Stimulated activated CD8-positive, alpha-beta memory T cell treated with anti-CD3 and anti-CD28 coated beads, Interleukin-15, amount 100 ng/mL, for 48 hours (primary cell): ENCODE measurements at places on chromosomes 5 and 9.

DNA sequence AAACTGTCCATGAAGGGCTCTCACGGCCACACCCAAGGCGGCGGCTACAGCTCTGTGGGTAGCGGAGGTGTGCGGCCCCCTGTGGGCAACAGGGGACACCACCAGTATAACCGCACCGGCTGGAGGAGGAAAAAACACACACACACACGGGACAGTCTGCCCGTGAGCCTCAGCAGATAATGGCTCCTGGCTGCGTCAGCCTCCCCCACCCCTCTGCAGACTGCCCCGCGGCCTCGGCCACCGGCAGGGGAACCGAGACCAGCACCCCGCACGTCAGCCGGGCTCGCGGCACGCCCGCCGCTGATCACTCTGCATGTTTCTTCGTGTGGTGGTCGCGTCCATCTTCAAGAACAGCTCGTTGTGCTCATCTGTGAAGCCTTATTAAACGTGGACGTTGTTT is 41.5 kb downstream of the TENT4A start:
- no peak for DNase-seq

DNA sequence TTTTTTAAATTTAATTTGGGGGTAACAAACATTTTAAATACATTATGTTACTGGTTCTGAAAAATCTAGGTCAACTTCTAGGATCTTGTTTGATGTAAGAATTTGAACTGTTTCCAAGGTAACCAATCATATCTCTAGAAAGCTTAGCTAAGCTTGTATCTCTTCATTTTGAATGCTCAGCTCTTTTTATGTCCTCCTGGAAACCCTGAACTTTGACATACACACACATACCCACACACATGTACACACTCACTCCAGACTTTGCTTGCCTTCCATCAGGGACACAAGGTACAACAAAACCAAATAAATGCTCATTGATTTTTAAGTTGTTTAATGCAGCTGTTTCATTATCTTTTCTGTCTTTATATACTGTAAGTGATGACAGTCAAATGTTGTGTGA is 178.5 kb downstream of the RAB3C start:
- DNase-seq: no peak

DNA sequence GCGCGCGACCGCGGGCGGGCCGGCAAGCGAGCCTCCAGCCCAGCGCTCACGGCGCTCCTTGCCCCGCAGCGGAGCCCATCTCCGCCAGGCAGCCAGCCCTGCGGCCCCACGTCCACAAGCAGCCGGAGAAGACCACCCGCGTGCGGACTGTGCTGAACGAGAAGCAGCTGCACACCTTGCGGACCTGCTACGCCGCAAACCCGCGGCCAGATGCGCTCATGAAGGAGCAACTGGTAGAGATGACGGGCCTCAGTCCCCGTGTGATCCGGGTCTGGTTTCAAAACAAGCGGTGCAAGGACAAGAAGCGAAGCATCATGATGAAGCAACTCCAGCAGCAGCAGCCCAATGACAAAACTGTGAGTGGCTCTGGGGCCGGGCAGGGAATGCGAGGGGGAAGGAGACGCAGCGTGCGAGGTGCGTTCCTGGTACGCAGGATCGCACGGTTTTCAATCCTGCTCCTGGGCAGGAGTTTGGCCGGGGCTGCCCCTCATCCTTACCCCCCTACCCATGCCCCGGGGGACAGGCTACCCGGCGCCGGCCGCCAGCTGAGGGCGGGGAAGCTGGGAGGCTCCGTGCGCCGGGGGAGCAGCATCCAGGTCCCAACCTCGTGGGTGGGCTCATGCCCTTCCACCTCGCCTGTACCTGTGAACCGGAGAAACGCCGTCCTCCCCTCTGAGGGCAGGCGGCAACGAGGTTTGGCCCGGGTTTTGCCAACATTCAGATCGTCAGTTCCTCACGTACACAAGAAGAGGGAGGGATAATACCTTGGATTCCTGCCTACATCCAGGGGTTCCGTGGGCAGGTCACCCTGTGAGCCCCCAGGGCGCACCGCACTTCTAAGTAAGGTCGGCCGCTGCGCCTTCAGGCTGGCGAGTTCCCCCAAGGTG is 6.6 kb downstream of the ISL1 start:
- no peak for DNase-seq

- no peak for DNase-seq
Observed at GRCh38 chr5:59371525-59372127, 521.9 kb downstream of the PDE4D start.

DNA sequence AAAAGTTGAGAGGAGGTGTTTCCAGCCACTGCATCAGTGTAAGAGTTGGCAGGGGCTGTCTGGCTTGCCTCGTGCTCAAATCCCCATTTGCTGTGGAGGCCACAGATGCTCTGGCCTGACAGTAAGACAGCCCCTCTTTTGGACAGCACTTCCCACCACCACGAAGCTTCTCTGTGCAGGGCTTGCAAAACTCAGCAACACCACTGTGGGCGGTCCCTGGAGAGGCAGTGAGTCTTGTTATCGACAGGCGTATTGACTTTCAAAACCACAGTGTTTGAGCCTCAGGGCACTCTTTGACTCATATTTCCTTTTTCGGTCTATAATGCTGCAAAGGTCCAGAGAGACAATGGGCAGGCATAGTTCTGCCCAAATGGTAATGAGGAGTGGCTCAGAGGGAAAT is 539.5 kb downstream of the EBF1 start:
- DNase-seq: no peak

DNA sequence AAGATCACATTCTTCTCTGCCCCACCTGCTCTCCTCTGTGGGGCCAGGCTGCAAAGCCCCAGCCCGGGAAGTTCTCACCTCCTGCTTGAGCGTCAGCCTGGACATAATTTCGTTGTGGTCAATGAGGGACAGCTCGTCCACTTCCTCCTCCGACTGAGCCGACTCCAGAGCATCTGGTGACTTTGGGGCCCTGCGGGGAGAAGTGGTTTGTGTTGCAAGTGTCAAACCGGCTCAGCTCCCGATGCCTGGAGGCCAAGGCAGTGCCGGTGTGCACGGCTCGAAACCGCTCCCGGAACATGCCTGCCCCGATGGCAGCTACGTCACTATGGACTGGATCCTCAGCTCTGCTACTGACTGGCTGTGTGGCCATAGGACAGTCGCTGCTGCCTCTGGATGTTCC is 52.8 kb downstream of the PRRT1B start:
- no peak for DNase-seq

DNA sequence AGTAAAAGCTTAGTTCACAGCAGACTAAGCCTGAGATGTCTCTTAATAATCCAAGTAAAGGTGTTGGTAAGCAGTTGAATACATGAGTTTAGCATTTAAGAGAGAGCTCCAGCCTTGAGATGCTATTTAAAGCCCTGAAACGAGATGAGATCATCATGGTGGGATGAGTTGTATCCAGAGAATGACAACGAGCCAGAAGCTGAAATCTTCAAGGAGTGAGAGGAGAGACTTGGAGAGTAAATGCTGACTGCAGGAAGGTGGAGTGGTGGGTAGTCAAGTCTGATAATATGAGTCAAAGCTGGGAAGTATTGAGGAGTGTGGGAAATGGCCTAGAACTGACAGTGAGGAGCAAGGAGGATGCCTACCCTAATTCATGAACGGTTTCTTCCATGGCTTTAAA is 53.7 kb downstream of the PLAC8L1 start:
- no peak for DNase-seq
